HTR-8/SVneo (cell line): ENCODE measurements at places on chromosomes 7 and 10.

DNA sequence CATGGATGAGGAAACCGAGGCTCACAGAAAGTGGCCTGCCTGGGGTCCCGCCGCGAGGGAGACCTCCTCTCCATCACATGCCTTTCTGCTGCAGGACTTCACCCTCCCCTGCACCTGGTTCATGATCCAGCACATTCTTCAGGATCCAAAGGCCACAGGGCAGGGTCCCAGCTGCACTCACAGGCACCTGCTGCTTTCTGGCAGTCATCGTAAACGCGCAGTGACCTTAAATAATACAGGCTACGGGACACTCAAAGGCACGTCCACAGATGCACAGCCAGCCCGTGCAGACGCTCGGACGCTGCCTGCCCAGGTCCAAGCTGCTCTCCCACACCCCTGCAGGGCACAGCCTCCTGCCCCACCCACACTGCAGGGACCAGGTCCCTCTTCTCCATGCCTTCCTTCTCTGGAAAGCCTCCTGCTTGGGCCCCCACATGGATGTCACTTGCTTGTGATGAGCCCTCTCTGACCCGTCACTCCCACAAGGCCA is 49.9 kb downstream of the CALML3 start:
- no peak for DNase-seq

GRCh38 chr10:45811075-45811474 is 36.2 kb downstream of the AGAP4 start:
- DNase-seq: no peak

DNA sequence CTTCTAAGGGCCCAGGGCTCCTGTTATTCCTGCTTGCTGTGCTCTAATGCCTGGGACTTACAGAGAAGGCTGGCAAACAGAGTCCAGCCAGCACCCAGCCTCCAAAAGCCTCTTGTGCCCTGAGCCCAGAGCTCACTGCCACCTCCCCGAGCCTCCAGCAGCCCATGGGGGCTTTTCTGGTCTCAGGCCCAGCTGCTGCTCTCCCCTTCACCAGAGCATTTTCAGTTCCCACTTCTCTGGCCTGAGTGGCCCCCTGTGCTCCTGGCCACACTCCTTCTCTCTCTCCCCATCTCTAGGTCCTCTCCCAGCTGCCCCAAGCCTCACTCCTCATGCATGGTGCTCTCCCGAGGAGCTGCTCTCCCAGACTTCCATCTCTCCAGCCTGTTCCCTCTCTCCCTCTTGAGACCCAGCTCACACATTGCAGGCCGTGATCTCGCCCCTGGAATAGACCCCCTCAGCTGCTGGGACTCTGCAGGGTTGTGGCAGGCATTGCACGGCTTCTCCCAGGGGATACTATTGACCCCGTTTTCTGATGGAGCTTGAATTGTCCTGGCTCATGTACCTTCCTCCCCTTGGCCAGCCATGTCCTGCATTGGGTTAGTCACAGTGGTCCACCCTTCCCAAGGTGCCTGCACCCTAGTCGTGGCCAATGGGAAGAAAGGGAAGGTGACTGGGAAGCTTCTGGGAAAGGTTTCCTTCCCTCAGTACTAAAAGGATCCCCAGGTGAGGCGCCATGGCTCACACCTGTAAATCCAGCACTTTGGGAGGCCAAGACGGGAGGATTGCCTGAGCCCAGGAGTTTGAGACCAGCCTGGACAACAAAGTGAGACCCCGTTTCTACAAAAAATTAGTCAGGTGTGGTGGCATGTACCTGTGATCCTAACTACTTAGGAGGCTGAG is 9.0 kb upstream of the RASSF4 start:
- DNase-seq: no peak

GRCh38 chr10:113347508-113347907 is 205.3 kb upstream of the HABP2 start:
- DNase-seq: no peak

DNA sequence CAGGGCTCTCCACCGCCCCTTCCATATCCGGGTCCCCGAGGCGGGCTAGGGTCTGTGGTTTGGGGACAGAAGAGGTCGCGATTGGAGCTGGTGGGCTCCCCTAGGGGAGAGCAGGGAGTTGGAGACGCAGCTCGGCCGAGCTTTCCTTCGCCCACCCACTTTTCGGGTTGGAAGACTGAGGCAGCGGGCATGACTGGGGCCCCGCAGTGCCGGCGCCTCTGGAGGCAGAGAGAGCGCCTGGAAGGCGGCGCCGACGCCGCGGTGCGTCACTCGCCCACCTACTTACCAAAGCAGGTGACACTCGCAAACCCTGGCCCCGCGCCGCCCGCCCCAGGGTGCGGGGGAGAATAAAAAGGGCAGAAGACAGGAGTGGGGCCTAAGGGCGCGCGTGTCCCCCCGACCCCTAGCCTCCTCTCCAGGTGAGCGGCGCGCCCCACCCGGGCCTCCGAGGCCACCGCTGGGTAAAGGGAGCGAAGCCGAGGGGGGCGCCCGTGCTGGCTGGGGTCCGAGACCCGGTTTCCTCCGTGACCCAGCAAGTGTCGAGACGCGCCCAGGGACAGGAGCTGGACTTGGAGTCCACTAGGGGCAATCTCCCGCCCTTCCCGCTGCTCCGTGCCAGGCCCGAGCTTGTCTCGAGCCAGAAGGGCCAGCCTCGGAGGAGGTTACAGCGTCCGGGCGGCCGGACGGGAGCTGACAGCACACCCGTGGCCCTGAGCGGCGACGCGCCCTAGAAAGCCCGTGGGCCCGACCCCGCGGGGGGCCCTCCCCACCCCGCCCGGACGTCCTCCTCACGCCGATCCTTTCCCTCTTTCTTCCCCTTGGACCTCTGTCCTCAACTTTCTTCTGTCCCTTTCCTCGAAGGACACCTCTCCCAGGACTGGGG is 34.4 kb upstream of the GRID1 start:
- peak; percentile 40 for DNase-seq

- DNase-seq: peak; percentile 40
Measured at GRCh38 chr7:151244196-151244840, 4.2 kb downstream of the SMARCD3 start.

DNA sequence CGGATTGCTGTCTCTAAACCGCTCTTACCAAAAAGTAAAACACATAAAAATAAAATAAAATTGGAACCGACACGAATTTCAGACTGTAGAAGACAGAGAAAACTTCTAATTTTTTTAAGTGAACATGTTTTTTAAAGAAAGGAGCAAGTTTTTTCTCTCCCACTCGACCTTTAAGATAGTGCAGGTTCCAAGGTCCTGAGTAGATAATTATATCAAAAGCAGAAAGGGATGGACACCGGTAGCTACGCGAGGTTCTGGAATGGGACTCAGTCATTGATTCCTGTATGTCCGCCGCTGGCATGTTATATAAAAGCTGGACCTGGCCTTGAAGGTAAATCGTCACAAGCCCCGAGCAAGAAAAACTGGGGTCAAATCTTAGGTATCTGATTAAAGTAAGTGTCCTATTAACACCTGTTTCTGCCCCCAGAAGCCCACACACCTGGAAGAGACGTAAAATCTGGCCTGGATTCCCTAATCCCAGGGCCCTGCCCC is 462 bp upstream of the CISD1 start:
- no peak for DNase-seq

- no peak for DNase-seq
Measured at GRCh38 chr7:79425665-79426064, 27.8 kb downstream of the MAGI2 start.

DNA sequence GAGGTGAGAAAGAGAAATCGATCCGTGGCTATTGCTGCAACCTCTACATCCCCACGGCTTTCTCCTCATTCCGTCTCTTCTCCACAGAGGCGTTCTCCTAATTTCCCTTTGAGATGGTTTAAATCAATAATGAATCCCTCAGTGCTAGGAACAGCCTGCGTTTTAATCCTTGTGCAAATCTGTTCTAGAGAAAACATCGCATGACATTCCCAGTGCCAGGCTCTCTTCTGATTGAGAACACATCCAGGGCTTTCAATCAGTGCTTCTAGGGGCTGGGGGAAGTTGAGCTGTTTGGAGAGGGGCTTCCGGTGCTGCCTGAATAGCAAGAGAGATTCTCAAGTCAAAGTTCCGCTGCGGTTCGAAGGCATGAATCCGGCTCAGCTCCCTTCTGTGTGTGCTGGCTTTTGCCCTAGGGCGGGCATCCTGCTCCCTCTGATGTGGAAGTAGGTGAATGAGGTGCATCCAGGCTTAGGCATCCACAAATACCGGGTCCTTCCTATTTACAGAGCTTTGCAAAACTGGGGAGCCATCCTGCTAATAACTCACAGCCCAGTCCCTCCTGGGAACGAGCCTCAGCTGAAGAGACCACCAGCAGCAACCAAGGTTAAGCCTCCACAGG is 62.8 kb downstream of the CHST15 start:
- DNase-seq: no peak
